Central memory CD4-positive, alpha-beta T cell (primary cell): ENCODE measurements at places on chromosomes 7 and 10.
A peak's percentile ranks its signal among the peaks of the same experiment; 100 is the strongest.

- no peak for DNase-seq
Measured at GRCh38 chr10:71831646-71832552, 19.2 kb downstream of the PSAP start.

DNA sequence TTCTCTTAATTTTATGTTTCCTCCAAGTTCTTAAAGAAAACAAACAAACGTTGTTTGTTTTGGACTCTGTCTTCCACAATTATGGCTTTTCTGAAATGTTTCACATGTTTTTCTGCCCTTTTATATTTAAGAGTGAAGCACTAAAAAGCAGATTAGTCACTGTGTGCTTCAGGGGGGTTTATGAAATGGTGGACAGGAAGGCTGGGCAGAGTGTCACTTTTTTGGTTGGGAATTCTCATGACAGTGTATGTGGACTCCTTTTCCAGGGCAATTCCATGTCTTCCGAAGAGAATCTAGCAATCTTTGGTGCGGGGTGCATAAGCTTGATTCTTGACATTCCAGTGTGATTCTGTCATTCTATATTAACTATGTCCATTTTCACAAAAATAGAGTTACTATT is 669.4 kb downstream of the PARD3 start:
- DNase-seq = no peak

DNA sequence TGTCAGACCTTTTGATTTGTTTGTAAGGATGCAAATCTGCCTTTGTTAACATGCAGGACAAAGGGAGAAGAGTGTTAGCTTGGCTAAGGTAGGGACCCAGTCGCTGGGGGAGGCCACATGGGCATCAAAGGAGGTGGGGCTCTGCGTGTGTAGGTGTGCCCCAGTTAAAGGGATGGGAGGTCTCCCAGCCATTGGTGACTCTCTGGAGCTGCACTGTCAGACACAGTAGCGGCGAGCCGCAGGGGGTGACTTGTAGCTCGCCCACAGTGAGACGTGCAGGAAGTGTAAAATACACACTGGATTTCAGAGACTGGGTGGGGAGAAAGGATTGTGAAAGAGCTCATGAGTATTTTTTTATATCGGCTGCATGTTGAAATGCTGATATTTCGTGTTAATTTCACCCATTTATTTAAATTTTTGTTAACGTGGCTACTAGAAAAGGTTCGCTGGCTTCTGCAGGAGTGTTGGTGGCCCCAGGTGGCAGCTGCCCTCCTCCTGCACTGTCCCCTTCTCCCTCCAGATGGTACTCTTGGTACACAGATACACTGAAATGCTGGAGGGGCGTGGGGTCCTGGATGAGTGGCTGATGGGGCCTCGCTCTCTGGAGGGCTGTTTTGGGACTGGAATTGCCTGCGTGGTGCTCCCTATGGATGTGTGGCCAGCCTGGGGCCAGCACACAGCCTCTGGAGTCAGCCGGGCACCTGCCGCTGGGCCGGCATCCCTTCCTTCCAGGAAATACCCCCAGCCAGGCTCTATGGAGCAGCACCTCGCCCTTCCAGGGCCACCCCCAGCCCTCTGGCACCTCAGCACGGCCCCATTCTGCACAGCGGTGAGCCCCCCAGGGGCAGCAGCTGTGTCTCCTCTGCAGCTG is 59.2 kb downstream of the LHPP start:
- DNase-seq = no peak

DNA sequence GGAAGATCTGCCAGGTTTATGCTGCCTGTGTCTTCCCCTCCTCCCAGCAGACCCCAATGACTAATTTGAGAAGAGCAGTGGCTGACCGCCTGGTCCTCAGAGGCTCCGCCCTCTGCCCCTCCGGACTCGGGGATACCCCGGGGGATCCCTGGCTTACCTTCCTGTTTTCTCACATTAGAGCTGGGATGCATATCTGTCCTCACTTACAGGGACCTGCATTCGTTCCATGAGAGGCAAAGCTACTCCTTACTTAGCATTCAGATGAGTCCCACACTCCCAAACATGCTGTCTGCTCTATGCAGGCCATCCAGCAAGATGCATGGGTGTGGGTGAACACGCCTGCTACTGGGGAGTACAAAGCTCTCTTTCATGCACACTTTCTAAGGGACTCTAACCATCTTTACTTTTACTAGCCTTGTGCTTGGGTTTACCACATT is 24.0 kb downstream of the VOPP1 start:
- no peak for DNase-seq

DNA sequence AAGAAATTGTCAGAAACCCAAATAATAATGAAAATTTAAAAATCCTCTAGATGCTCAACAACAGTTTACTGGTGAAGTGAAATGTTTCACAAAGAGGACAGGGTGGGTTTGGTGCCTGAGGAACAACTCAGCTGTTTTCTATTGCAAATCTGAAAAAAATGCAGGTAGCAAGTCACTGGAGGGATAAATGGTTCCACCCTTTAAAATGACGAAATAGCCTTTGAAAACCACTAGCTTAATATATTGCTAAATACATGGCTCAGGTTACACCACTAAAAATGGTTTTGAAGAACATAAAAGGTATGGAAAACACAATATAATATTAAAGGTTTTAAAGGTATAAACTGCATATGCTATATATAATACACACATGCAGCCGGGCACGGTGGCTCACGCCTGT is 69.5 kb downstream of the LMBR1 start:
- DNase-seq = no peak

GRCh38 chr7:28448708-28449107 is 36.4 kb downstream of the CREB5 start:
- no peak for DNase-seq

DNA sequence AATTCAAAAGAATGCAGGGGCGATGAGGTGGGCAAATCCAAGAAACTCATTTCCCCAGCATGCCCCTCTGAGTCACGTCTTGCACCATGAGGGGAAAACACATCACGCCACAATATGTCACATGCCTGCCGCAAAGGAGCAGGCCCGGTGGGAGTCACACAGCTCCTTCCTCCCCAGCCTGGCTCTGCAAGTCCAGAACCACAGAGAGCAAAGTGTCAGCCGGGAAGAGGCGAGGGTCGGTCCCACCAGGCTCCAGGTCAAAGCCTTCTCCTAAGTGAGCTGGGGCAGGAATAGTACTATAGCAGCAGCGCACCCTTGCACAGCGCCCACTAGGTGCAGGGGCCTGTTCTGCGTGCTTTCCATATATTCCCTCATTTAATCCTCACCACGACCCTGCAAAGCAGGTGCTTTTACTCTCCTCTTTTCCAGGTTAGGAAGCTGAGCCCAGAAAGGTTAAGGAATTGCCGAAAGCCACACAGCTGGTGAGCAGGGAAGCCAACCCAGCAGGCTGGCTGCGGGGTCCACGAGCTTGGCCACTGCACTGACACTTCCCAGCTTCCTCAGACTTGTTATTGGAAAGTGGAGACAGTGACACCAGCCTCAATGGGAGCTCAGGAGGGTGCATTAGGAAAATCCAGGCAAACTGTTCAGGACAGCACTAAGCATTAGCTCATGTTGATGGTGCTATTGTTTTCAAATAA is 94.0 kb upstream of the ZMIZ1 start:
- DNase-seq = peak; percentile 8

GRCh38 chr7:75716992-75717626 is 21.6 kb downstream of the HIP1 start:
- no peak for DNase-seq
